NCI-H2081 (cell line): ENCODE measurements at places on chromosomes 4 and X.

GRCh38 chrX:21408788-21409187 is 34.6 kb downstream of the CNKSR2 start:
- DNase-seq = no peak

DNA sequence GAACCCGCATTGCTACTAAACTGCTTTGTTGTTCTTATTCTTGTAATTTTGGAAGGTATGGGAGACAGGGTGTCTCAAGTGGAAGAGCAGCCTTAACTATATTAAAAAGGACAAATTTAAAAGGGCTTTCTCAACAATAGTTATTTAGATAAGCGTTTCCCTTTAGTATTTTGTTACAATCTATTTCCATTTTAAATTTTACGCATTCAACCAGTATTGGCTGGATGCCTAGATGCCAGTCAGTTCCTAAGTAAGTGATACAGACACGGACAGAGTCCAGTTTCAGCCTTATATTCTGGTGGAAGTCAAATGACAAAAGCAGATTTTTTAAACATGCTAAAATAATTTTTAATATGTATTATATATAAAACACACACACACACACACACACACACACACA is 28.3 kb downstream of the FAT1 start:
- DNase-seq = no peak

- no peak for DNase-seq
Observed at GRCh38 chrX:130825525-130825924, 77.5 kb downstream of the ENOX2 start.

- no peak for DNase-seq
Observed at GRCh38 chr4:115514675-115515074, 401.3 kb upstream of the NDST4 start.

- DNase-seq = no peak
Observed at GRCh38 chr4:169068423-169068822, 58.4 kb upstream of the CBR4 start.

- DNase-seq = no peak
Observed at GRCh38 chr4:99043346-99043745, 45.2 kb downstream of the ADH5 start.

DNA sequence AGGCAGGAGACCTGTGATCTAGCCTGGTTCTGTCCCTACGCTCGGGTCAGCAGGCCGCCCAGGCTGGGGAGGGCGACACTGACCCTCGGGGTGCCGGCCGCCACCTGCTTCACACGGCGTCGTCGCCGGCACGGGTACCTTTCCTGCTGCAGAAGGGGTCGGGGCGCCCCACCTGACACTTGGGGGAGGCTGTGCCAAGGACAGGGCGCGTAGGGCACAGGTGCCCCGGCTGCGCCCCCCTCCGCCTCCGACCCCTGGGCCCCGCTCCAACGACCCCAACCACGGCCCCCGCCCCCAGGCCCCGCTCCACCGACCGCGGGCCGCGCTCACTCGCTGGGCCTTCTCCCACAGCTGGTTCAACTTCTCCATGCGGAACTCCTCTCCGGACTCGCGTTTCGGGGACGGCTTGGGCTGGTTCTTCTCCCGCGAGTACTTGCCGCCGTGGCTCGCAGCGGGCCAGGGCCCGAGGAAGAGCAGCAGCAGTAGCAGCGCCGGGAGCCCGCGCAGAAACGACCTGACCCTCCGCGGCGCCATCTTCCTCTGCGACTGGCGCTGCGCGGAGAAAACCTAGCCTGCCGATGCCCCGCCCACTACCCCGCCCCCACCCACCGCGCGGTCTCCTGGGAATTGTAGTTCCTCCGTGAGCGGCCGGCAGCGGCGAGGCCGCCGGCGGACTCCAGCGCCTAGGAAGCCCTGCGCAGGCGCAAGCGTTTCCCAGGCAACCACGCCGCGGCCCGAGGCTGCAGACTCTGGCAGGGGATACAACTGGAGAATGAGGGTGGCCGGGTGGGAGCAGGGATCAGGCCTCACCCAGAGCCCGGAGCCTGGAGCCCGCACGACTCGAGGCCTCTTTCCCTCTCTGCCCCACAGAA is at the start of gene LRPAP1:
Gene LRPAP1 (minus strand): TSS at position 544 of the 872 bp plus-strand sequence. CDS start 10 bp downstream, at position 534.
- DNase-seq = peak; percentile 92

DNA sequence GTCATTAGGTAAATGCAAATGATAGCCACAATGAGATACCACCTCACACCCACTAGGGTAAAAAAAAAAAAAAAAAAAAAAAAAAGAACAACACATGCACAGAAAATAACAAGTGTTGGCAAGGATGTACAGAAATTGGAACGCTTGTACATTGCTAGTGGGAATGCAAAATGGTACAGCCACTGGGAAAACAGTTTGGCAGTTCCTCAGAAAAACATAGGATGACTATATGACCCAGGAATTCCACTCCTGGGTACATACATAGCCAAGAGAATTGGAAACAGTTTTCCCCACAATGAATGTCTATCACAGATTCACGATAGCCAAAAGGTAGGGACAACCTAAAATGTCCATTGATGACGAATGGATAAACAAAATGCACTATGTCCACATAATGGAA is 161.3 kb upstream of the MAMLD1 start:
- DNase-seq = no peak

DNA sequence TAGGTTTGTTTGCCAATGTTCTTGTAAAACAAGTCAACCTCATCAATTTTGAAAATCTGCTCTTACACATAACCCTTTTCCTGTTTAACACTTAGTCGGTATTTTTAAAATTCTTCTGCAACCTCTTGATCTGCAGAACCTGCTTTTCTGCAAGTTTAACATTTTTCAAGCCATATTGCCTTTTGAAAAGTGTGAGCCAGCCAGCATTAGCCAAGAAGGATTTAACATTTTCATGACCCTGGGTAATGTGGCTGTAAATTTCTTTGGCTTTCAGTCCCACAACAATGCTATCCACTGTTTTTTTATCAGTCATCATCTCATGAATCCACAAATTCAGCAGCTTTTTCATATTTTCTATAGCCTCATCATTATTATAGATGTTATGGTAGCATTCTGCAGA is 956.5 kb downstream of the FAT4 start:
- DNase-seq = no peak

DNA sequence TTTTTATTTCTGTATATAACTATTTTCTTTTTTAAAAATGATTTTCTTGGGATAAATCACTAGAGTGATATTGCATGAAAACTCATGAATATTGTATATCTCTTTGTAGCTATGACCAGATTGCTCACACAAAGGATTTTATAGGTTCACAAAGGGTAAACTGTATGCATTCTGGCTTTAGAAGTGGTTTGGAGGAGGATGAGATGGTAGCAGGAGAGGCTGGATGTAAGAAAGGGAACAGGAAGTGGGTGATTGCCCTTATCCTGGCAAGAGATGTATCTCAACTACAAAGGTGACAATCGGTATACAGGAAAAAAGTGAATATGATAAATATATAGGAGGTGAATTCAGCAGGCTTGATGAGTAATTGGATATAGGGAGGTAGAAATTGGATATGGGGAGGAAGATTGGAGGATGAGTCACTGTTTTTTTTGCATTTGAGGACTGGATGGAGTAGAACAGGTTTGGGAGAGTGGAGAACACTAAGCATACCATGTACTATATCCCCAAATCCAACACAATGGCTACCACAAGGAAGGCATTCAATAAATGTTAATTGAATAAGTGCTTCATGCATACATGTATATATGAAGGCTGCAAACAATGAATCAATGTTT is 9.9 kb downstream of the FGG start:
- no peak for DNase-seq

- no peak for DNase-seq
Observed at GRCh38 chr4:157048248-157048647, 27.7 kb upstream of the GLRB start.

DNA sequence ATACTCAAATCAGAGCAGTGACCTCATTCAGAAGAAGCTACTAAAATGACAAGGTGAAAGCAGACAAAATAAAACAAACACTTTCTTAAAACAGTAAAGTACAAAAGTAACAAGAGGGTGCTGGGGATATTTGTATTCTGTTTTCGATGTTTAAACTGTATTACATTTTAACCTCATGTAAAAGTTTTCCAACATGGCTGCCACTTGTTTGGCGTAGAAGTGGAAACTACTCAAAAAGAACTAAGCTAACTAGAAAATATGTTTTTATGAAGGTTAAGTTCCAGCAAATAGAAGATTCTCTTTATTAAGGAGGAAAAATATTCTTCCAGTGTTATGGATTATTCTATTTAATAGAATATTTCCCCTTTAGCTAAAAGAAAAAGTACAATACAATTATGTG is 155.0 kb downstream of the FBXW7 start:
- DNase-seq = no peak

- no peak for DNase-seq
Observed at GRCh38 chrX:39854772-39855747, 242.7 kb downstream of the BCOR start.

DNA sequence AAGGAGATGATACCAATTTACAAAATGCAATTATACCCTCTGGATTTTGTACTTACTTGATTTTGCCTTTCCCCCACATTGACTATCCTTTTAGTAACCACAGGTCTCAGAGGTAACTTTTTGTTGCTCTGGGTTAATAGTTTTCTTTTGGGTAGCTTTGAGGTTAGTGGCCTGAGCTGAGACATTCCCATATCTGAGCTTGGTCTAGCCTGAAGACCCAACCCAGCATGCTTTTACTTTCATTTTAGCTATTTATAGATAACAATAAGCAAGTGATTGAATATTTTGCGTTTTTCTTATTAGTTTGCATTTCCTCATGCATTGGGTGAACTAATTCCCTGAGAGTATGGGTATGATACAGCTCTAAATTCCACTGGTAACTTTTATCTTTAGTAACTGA is 11.8 kb downstream of the HTN1 start:
- DNase-seq = no peak

GRCh38 chr4:183504064-183504929 is 561 bp upstream of the ING2 start:
- peak; percentile 94 for DNase-seq

- no peak for DNase-seq
Observed at GRCh38 chr4:84031401-84031800, 467.7 kb downstream of the NKX6-1 start.

DNA sequence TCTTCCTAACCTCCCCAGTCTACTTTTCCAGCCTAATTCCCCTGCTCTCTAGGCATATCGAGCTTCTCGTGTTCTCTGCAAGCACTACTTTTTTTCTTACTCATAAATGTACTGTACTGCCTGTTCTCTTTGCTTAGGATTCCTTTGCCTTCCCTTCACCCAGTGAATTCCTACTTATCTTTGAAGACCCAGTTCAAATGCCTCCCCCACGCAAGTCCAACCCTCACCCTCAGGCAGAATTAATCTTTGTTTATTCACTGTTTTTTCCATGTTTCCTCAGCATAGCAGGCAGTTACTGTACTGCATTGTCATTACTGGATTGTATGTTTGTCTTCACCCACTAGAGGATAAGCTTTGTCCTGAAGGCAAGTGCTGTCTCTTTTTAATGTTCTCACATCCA is 287.7 kb downstream of the BMPR1B start:
- DNase-seq = peak; percentile 9

- DNase-seq = no peak
Observed at GRCh38 chr4:47287735-47288134, 175.8 kb downstream of the COMMD8 start.

DNA sequence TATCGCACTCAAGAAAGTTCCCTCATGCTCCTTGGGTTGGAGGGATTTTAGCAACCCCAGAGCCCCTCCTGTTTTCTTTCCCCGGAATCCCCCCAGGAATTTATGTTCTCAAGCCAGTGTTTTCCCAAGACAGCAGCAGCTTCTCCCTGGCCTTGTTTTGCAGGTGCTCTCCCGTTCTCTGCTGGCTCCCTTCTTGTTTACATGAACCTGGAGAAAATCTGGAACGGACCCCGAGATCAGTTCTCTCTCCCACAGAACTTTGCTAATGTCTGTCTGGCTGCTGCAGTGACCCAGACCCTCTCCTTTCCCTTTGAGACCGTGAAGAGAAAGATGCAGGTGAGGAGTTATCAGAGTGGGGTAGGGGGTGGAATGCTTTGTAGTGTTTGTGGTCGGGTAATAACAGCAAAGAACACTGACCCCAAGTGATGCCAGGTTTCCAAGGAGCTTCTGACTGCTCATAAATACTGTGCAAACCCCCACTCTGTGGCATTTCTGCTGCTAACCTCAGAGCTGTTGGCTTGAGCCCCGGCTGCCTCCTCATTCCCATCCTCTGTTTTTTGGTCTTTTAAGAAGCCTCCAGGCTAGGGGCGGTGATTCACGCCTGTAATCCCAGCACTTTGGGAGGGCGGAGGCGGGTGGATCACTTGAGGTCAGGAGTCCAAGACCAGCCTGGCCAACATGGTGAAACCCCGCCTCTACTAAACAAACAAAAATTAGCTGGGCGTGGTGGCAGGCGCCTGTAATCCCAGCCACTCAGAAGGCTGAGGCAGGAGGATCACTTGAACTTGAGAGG is 11.1 kb downstream of the SLC25A43 start:
- no peak for DNase-seq

GRCh38 chr4:107900508-107900907 is 30.8 kb upstream of the CYP2U1 start:
- no peak for DNase-seq

GRCh38 chr4:61041527-61041926 is 158.6 kb upstream of the ADGRL3 start:
- DNase-seq = no peak

DNA sequence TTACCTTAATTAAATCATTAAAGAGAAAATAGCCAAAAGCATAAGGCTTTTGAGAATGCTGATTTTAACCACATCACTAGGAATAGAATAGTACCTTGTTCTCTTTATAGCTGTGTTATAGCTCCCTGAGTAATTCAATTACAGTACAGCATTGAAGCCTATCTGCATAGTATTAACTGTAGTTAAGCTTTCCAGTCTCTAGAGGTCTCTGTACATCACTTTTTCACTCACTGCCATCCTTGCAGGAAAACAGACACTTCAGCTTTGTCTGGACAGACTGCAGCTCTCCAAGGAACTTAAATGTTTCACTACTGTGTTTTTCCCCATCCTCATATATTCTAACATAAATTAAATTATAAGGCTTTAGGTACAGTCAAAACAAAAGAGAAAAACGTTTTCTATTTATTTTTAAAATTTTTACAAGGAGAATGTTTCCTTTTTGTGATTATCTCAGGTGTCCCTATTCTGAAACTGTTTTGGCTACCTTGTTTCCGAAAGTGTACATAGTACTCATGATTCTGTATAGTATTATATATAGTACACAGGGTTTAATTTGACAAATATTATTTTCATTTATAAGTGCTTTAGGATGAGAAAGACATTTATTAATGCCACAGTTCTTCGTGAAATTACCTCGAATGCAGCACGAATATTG is 407.9 kb downstream of the PCDH18 start:
- DNase-seq = peak; percentile 73

GRCh38 chr4:129481107-129481506 is 385.2 kb downstream of the C4orf33 start:
- DNase-seq = no peak
